Stimulated activated CD4-positive, alpha-beta T cell treated with anti-CD3 and anti-CD28 coated beads, TNF-alpha, amount 100 ng/mL, for 1 hour (primary cell): ENCODE measurements at places on chromosomes 12 and 14.

- no peak for DNase-seq
These were observed 149.0 kb upstream of the RMST start for GRCh38 chr12:97313471-97314190.

DNA sequence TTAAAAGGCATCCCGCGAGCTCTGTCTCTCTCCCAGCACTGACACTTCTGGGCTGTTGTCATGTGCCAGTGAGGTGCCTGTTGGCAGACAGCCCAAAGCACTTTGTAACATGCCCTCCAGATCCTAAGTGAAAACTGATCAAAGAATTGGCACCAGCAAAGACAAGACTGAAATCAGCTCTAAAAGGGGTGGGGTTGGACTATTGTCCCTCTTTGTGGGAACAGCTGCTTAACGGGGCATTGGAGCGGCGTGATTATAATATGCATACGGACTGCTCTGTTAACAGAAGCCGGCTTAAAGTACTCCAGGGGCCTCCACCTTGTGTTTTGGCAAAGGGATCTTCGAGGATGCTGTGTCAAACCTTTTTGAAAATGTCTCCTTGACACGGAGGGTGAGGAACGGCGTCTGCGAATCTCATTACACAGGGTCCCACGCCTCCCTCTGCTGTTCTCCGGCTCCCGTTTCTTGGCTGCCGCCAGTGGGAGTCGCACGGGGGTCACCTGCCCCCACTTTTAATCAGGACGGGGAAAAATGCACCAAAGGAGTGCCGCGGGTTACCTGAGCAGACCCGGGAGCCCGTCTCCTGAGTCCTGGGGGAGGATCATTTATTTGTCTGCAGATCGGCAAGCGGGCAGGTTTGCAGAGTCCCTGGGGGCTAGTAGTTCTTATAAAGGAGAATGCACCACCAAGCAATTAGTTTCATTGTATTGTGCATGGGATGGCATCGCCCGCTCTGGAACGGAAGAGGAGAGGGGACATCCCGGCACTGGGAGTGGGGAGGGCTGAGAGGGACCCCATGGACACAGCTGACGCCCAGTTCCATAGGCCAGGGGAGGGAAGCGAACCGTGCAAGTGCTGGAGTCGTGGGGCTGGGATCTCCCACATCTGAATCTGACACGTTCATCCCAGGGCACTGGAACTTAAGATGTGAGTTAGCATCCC lies 44.3 kb downstream of the SPRING1 start:
- no peak for DNase-seq

DNA sequence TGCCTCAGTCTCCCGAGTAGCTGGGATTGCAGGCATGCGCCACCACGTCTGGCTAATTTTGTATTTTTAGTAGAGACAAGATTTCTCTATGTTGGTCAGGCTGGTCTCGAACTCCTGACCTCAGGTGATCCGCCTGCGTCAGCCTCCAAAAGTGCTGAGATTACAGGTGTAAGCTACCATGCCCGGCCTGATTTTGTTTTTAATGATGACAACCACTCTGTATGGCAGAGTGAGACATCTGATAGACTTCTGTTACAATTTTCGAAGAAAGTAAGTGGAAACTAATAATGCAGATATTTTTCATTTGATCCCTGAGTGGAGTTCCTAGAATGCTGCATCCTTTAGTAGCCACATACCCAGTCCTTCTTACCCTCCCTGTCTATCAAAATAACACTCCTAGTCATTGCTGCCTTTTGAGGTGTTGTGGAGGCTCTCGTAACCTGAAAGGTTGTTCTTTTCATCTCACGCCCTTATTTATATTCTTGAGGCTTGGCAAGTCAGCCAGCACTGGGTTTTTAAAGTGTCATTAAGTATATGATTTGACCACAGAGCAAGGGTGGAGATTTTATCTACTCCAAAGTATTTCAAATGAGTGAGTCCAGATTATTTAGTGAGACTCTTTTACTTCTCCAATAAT lies 5.9 kb upstream of the EID3 start:
- no peak for DNase-seq

GRCh38 chr12:11633968-11634367 lies 15.5 kb upstream of the ETV6 start:
- no peak for DNase-seq

DNA sequence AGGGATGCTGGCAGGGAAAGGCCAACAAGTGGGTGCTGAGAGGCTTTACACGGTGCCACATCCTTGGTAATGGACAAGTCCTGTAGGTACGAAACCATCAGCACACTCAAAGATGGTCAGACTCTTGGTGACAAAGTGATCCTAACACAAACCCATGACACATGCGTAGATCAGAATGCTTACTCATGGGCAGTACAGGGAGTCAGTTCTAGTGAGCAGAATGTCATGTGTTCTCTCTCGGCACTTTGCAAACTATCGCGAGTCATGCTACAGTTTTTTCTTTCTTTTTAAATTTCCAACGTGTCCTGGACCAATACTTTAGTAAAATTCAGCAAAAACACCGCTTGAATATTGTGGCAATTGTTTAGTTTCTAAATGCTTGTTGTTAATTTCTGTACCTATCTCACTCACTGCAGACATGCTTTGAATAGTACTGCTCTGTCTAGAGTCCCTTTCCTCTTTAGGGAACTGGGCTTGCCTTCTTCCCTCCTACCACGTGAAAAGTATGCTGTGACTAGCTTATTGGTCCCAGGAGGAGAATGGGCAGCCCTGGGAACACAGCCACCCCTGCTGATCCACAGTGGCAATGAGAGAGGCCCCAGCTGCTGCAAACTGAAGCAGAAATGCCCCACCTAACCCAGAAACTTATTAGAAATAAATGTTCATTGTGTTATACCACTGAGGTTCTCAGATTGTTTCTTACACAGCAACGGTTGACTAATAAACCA lies 62.4 kb downstream of the UBR7 start:
- DNase-seq: no peak
